ENCODE measurements at places on chromosomes 5 and 9.

DNA sequence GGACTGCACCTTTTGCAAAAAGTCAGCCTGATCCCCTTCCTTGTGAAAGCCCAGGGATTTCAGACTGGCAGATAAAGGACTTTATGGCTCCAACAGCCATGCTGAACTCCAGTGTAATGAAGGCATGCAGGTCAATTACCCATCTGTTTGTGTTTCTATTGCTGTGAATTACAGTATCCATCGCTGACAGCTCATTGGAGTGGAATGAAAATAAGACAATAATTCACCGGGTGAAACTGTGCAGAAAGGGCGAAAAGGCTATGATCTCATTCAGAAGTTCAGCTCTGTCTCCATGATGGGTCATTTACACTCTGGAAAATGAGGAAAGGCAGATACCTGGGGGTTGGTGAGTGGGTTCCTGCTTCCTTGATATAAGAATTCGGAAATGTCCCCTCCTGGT lies 148.0 kb downstream of the BRINP1 start:
- DNase-seq, result no peak

DNA sequence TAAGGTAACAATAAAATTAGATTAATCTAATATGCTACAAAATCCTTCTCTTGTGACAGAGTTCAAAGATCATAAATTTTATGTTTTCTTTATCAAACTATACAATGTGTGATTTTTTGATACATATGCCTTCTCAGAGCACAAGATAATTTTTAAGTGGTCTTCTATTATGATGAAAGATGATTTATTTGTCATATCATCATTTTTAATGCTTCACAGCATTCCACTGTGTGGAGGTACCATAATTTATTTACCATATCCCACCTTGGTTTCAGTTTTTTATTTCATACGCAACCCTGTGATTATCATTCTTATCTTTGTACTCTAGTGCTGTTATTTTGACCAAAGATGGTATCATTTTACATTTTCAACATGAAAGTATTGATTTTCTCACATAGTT lies 41.7 kb downstream of the POLK start:
- no peak for DNase-seq

GRCh38 chr5:112923988-112924387 lies 2.0 kb upstream of the REEP5 start:
- DNase-seq, result no peak

DNA sequence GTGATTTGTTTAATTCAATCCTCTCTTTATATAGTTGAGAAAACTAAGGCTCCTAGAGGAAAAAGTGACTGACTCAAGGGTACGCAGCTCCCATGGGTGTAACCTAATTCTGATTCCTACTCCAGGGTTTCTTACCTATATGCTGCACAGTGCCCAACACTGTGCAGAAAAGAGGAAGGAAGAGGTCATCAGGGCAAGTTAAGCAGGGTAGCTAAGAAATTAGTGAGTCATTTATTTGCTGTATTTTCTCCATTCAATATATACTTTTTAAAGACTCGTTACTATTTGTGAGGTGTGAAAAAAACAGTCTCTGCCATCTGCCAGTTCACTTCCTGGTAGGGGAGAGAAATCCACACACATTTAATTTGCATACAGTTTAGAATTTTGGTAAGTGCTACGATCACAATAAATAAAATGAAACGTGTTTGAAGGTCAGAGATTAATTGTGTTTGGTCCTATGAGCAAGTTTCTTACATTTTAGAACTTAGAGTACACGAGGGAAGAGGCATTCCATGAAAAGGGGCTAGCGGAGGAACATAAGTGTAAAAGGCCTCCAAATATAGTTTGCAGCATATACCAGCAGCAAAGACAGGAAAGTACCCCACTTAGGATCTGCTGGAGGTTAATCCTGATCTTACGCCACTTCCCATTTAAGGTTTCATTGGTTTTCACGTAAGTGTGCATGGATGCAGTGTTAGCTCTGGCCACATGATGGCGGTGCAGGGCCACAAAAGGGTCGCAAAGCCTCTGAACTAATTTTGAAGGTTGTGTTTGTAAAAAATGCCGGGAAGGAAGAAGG lies 59.9 kb upstream of the TLR4 start:
- DNase-seq, result peak; percentile 15

DNA sequence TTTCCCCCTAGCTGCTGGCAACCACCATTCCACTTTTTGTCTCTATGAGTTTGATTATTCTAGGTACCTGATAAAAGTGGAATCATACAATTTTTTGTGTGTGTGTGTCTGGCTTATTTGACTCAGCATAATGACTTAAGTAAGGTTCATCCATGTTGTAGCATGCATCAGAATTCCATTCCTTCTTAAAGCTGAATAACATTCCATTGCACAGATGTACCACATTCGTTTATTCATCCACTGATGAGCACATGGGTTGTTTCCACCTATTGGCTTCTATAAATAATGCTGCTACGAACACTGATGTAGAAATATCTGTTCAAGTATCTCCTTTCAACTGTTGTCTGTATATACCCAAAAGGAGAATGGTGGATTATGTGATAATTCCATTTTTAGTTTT lies 33.7 kb downstream of the AP3B1 start:
- no peak for DNase-seq

- DNase-seq, result no peak
These were observed 89.0 kb downstream of the ARSB start for GRCh38 chr5:78896132-78896531.

GRCh38 chr9:110129425-110129824 lies 78.5 kb downstream of the C9orf152 start:
- no peak for DNase-seq

GRCh38 chr5:123181394-123181801 lies 92.4 kb downstream of the PRDM6 start:
- DNase-seq, result no peak

GRCh38 chr9:8338767-8339510 lies 539.4 kb upstream of the DMAC1 start:
- no peak for DNase-seq

GRCh38 chr9:126464694-126465441 lies 138.2 kb downstream of the MVB12B start:
- no peak for DNase-seq

GRCh38 chr5:132601071-132601728 lies 44.4 kb downstream of the RAD50 start:
- DNase-seq, result no peak

- no peak for DNase-seq
These were observed 89.8 kb downstream of the PLCXD3 start for GRCh38 chr5:41420492-41421067.

- no peak for DNase-seq
These were observed 367.3 kb downstream of the TUSC1 start for GRCh38 chr9:25310961-25311360.

DNA sequence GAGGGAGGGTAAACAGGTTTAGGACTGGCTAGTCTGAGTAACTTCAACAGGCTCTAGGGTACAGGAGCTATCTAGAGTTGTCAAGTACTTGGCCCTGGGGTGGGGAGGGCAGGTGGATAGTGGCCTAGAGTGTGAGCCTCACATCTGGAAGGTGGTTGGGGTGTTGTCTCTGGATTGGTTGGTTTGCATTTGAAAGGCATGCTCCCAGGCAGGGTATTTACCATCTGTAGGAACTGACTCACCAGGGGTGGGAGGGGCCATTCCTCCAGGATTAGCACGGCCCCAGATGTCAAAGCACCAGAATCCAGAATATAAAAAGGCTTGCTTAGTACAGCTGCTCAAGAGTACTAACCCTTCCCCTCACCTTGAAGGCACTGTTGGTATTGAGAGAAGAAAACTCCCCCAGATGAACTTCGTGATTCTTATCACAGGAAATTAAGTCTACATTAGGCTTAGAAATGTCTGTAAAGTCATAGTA lies 193.3 kb downstream of the NTRK2 start:
- DNase-seq, result no peak

GRCh38 chr5:14850419-14851049 lies 21.0 kb downstream of the ANKH start:
- no peak for DNase-seq

- no peak for DNase-seq
These were observed 18.1 kb downstream of the ANKRD33B start for GRCh38 chr5:10581867-10582511.

- DNase-seq, result no peak
These were observed 10.3 kb downstream of the ITGA2 start for GRCh38 chr5:52999344-52999949.

- no peak for DNase-seq
These were observed 146.8 kb downstream of the GHR start for GRCh38 chr5:42569953-42570548.

- DNase-seq, result no peak
These were observed 132.2 kb downstream of the ZNF354C start for GRCh38 chr5:179192185-179192890.

GRCh38 chr9:112921549-112921948 lies 30.9 kb upstream of the SLC46A2 start:
- DNase-seq, result no peak

- no peak for DNase-seq
These were observed 234.3 kb upstream of the TMEM161B start for GRCh38 chr5:88503041-88503345.

DNA sequence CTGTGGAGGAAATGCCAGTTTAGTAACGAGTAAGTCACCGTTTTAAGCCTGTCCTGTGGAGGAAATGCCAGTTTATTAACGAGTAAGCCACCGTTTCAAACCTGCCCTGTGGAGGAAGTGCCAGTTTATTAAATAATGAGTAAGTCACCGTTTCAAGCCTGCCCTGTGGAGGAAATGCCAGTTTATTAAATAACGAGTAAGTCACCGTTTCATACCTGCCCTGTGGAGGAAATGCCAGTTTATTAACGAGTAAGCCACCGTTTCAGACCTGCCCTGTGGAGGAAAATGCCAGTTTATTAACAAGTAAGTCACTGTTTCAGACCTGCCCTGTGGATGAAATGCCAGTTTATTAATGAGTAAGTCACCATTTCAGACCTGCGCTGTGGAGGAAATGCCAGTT lies 18.9 kb upstream of the PDCD6 start:
- no peak for DNase-seq

GRCh38 chr5:132662925-132663770 lies 5.2 kb downstream of the IL13 start:
- no peak for DNase-seq

GRCh38 chr9:136190237-136190601 lies 14.7 kb downstream of the LHX3 start:
- DNase-seq, result no peak

DNA sequence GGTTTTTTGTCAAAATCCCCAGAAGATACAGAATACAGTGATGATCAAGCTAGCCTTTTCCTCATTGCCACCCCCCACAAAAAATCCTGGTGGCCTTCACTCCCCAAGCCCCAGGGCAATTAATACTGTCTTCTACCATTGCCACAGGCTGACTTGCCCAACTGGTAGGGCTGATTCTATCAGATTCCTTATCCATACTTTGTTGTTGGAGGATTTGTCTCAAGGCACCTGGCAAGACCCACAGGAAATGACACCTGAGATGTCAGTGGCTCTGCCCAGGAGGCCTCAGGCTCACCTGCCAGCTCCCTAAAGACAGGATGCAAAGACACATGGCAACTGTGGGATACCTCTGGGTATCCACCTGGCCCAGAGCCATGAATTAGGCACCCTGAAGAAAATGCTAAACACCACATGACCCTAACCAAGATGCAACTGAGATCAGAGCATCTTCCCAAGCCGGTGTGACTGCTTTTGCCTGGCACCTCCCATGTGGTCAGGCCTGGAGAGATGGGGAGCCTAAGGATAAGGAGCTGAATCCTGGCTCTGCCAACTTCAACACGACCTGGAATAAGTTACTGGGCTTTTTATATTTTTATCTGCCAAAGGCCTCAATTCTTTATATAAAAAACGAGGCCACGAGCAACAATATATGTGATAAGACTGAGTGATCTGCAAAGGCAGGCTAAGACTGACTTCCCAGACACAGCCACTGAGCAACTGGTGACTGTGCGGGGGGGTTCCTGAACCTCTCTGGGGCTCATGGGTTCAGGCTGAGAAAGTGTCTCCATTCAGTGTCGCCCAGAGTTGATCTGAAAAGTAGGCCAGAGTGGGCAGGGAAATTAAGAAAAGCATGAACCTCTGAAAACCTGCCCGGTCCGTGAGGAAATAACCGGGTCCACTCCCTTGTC lies 944 bp downstream of the ATOX1 start:
- no peak for DNase-seq

DNA sequence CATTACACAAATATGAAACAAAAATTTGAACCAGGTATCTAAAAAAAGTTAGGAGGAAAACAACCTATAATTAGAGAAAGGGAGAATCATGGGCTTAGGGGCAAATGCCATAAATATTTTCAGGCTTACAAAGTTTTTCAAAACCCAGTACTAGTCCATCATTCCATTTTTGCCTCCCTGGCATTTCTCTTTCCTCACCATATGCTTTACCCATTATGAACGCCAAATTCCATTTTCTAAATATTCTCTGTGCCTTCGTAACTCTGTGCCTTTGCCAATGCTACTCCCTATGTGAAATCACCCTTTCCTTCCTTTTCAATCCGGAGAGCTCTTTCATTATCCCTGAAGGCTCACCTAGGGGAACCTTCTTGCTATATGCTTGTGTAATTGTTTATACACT lies 434.1 kb downstream of the ZSWIM6 start:
- DNase-seq, result no peak

GRCh38 chr5:42586625-42587024 lies 163.4 kb downstream of the GHR start:
- DNase-seq, result no peak

DNA sequence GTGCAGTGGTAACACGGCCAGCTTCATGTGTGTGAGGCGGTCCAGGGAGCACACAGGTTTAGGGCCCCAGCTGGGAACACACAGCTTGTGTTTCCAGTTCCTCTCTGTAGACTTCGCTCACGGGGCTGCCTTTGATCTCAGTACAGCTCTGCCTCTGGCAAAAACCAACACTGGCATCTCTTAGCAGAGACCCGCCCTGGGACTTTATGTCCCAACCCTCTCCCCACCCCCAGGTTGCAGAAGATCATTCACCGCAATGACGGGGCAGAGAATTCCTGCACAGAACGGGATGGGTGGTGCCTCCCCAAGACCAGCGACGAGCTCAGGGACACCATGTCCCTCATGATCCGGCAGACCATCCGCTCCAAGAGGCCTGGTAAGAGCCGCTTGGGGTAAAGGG lies 5.2 kb upstream of the CEL start:
- DNase-seq, result no peak

GRCh38 chr9:91803970-91804752 lies 145.9 kb downstream of the ROR2 start:
- DNase-seq, result no peak

GRCh38 chr5:82406205-82406773 lies 128.1 kb upstream of the RPS23 start:
- DNase-seq, result no peak

DNA sequence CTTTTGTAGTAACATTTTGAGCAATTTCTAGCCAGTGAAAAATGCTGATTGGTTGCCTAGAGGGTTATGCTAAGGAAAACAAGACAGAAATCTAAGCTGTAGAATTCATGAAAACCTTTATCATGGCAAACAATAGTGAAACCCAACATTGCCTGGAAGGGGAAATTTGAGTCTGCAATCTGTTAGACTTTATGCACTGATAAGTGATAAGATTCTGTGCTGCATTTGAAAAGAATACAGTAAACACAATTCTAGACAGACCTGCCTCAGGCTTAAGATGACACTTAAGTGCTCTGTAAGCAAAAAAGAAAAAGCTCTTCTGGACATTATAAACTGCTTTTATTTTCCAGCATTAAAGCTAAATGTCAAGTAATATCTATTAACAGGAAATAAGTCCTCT lies 519.3 kb downstream of the ISL1 start:
- no peak for DNase-seq

Measured in stimulated activated CD8-positive, alpha-beta memory T cell treated with anti-CD3 and anti-CD28 coated beads, Interleukin-15, amount 100 ng/mL, for 1 hour (primary cell).